ENCODE measurements at places on chromosomes 4 and X.

- DNase-seq, result no peak
Measured at GRCh38 chr4:25290490-25291067, 22.0 kb upstream of the ZCCHC4 start.

DNA sequence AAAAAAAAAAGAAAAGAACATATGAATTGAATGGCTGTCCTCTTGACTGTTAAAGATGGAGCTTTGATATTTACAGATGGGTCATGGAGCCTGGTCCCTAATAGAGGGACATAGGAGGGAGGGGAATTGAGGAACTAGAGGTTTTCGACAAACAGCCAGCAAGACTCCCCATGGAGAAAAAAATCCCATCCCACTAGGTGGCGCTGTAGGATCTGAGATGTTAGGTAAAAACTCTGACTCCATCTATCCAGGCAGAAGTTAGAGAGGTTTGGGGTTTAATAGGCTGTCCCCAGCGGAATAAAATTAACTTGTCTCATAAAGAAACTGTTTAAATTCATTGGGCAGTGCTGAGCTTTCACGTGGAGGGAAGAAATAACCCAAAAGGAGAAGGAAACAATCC is 45.9 kb downstream of the HMGB2 start:
- DNase-seq, result no peak

- no peak for DNase-seq
Measured at GRCh38 chr4:1072830-1073446, 40.4 kb downstream of the RNF212 start.

GRCh38 chr4:118964891-118965411 is 76.3 kb downstream of the SYNPO2 start:
- no peak for DNase-seq

GRCh38 chr4:143189528-143189927 is 4.8 kb downstream of the USP38 start:
- no peak for DNase-seq

- DNase-seq, result no peak
Measured at GRCh38 chr4:156295676-156296195, 342.1 kb upstream of the CTSO start.

GRCh38 chr4:61201561-61201960 is 1.4 kb downstream of the ADGRL3 start:
- no peak for DNase-seq

GRCh38 chrX:53383376-53384076 is 38.9 kb downstream of the SMC1A start:
- no peak for DNase-seq

- no peak for DNase-seq
Measured at GRCh38 chr4:72448231-72448630, 120.8 kb downstream of the ADAMTS3 start.

DNA sequence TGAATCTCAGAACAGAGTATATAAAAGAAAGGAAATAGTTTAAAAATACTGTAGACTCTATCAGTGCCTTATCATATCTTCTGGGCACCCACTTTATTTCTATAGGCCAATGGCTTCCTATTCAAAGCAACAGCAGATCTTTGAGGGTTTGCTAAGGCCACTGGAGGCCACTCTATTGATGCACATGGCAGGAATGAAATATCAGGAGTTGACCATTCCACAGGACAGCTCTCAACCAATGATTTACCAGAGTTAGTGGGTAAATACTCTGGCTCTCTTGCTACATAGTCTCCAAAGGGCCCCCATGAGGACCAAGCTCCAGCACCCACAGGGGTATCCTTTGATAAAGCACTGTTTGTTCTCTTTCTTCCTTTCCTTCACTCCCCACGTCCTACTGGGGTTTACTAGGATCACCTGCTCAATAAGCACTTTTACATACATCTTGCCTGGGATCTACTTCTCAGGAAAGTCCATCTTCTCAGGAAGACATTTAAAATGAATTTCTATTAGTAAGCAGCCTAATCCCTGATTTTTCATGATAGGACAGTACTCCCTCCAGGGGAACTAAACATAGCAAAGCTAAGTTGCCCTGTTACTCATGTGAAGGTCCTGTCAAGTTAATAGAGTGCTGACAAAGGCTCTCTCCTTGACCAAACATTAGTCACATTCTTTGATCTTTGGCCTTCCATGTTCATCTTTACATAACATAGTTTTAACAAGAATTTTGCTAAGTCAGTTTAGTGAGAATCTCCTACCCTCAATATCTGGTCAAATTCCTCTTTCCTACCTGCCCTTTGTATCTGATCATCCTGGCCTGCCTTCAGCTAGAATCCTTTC is 459.7 kb downstream of the GRXCR1 start:
- DNase-seq, result no peak

DNA sequence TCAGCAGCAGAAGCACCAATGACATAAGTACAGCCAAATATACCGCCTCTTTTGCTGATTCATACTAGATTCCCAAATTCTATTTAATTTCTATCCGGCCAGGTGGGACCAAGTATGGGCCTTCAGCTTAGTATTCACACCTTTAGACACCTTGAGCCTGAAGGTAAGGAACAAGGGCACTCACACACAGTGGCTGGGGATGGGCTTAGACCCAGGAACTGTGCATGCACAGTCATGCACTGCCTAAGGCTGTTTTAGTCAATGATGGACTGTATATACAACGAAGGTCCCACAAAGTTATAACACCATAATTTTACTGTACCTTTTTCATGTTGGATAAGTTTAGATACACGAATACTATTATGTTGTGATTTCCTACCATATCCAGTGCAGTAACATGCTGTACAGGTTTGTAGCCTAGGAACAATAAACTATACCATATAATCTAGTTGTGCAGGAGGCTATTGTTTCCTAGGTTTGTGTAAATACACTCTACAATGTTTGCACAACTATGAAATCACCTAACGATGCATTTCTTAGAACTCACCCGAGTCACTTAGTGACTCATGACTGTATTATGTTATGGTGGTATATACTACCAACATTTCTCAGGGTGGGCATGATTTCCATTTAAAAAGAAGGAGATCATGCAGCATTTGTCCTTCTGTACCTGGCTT is 9.7 kb upstream of the CLNK start:
- DNase-seq, result no peak

DNA sequence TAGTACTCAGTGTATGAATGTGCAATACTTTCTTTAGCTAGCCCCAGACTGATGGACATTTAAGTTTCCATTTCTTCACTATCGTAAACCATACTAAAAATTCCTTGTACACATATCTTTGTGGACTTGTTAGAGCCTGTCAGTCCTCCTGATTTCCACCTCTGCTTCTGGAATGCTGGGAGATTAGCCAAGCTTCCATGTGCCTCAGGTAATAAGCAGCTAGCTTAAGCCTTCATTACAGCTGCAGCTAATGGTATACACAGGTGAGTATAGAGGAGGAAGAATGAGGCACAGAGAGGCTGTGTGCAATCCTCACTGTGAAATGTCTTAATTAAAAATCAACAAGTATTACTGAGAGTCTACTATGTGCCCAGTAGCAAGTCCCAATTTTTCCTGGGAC is 9.8 kb downstream of the SMIM9 start:
- DNase-seq, result no peak

DNA sequence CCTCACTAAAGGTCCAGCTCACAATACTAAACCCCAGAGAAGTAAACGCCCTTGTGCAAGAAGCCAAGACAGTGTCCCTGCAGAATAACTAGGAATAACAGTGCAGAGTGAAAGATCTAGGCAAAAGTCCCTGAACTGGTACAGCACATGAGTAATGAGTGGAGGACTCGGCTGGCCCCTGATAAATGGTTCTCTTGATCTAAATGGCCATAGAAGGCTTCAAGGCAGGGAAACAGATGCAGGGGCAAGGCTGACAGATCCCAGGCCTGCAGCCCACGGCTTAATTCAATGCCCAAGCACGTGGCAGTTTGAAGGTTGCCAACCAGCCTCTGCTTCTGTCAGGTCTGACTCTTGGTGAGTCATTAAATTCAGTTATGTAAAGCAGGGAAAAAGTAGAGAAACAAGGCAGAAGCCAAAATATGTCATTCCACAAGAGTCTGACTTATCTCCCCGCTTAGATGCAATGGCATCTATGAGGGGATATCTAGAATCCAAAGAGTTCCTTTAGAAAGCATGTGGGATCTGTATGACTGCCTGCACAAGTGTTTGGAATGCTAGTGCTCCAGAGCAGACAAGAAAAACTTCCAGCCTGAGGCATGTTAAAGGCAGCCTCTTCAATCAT is 121.3 kb downstream of the PRDM5 start:
- no peak for DNase-seq
